ENCODE measurements at places on chromosomes 12 and 14.

DNA sequence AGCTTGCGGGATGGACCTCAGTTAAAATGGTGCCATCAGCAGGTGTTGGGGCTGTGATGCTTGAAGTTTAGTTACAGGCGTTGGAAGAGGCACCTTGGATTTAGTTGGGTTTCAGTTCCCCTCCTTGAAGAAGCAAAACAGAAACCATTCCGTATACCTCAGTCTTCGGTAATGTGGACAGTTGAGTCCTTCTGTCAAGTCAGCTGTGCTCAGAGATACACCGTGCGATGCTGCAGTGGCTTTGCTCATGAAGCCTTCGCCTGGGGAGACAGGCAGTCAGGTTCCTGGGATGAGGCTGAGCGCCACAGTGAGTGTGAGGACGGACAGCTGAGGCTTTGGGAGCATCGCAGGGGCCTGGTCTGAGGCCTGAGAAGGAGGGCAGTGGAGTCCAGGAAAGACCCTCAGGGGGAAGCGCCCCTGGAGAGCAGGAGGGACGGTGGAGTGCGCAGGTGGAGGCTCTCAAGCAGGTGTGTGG lies 7.4 kb downstream of the RAN start:
- no peak for DNase-seq

DNA sequence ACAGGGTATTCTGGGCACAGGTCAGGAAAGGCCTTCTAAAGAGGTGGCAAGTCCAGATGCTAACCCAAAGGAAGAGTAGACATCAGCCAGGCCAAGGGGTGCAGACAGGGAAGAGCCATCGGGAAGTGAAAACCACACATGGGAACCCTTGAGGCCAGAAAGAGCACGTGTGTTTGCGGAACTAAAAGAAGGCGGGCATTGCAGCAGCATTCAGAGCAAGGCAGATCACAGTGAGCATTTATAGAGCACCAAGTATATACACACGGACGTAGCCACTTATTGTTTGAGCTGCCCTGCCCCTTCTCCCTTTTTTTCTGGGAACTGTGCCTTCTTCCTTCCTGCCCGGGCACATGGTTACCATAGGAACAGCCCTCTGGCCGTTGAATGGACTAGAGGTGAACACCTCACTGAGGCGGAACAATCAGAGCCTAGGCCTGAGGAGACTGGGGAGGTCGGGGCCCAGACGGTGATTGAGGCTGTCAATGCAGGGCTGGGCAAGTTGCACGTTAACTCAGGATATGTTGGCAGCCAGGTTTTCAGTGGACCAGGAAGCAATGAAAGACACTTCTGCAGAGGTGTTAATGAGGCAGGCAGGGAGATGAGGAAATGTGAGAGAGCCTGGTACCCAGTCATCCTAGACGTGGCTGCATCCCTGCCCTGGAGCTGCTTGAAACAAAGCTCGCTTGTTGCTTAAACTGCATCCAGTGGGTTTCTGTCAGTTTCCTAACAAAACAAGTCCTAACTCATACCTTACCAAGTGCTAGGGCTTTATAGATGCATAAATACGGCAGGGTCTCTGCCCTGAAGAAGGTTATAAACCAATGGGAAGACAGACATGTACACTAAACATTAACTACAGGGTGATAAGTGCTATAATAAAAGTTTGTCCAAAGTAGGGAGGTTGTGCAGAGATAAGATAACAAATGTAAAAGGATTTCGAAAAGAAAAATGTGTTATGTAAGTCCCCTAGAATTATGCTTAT lies 34.2 kb downstream of the MOAP1 start:
- DNase-seq: no peak

GRCh38 chr12:1576410-1577241 lies 17.8 kb downstream of the FBXL14 start:
- DNase-seq: no peak

DNA sequence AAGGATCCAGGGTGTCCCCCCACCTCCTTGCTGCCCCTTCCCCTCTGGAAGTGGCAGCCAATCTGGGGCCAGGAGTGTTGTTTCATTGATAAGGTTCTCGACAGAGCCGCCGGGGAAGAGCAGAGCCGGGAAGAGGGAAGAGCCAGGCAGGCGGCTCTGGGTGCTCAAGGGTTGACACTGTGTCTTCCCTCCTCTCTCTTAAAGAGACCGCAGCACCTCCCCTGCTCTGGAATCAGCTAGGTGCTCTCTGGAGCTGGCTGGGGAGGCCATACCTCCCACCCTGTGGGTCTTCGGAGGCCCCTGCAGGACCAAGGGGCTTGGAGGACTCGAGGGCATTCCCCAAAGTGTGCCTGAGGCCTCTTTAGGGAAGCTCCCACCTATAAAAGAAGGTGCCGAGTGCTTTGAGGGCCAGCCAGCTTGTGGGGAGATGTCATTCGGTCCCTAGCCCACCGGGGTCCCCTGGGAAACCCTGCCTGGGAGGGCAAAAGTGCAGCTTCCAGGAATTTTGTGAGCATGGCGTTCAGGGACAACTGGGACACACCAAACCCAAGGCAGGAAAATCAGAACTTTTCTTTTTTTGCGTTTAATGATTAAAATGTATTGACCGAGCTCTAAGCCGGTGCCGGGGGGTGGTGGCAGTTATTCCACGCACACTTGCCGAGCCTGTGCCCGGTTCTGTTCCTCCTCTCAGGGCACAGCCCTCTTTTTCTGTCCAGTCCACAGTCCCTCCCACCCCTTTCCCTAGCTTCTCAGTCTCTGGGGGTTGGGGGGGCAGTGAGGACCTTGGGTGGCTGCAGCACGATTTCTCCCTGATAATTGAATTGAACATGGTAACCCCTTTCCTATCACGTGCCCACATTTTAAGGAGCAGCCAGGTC lies 3.0 kb downstream of the SETD1B start:
- DNase-seq: no peak

DNA sequence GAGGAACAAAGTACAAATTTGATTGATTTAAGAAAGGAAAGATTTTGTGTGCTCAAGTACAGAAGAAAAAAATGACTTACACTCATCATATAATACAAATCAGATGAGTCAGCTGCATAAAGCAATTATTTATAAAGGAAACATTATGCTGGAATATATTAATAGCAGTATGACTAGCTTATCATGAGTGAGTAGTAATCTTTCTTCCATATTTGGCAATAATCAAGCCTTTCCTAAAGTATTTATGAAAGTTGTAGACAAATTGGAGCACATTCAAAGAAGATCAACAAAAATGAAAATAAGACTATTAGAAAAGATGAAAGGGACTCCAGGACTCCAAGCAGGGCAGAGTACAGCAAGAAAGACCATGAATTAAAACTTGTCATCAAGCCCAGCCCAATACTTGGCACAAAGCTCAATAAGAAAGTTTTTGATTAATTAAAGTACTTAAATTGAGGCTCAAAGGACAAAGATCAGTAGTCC lies 32.8 kb downstream of the CCER1 start:
- no peak for DNase-seq

GRCh38 chr12:50572760-50573159 lies 68.0 kb downstream of the DIP2B start:
- no peak for DNase-seq

- DNase-seq: no peak
Measured at GRCh38 chr12:12099102-12099501, 28.4 kb downstream of the BCL2L14 start.

- DNase-seq: no peak
Measured at GRCh38 chr12:42761086-42761485, 171.5 kb upstream of the PRICKLE1 start.

DNA sequence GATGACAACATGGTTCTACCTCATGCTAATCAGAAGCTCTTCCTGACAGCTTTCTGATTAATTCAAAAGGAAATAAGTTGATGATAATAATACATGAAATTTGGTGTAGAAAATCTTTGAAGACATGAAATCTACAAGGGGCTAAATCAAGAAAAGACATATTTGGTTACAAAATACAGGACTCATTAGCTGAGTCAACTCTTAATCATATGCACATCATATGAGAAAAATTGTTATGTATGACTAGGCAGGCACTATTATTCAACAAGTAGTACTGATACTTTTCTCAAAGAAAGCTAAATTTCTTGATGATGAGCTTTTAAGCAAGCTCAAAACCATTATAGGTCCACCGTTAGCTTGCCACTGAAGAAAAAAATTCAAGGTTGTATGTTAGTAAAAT lies 7.1 kb downstream of the ABCC9 start:
- DNase-seq: no peak

- DNase-seq: peak; percentile 29
Measured at GRCh38 chr12:45357539-45358417, 141.9 kb downstream of the ANO6 start.

All from left renal cortex interstitium (tissue), 4 donors.